Panc1 (cell line): ENCODE measurements at places on chromosomes 4 and X.

DNA sequence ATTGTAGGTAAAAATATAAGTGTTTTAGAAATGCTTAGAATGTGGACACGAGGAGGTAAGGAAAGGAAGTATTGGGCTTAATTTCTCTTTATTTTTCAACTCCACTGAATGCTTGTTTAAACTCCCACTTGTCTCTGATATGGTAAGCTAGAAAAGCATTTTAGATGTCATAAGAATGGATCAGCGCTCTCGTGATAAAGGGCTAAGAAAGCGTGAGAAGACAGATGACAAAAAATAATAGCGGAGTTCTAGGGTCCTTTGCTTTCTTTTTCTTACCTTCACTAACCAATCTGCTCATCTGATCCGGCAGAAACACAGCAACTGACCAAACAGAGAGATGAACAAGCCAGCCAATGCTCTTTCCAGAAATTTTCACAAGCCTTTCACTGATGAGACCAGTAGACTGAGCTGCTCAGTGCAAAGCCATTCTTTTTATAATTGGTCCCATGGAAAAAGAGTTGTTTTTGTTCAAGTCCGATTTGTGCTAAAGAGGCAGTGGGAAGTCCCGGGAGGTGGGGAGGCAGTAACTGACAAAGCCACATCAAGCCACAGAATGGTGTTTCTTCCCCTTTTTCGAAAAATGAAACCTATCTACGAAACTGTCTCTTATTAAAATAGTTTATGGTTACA, at the start of gene TASL:
TSS of gene TASL (minus strand) at position 405 of the 630 bp plus-strand sequence. CDS start 17,411 bp downstream, outside the sequence.
- no peak for DNase-seq

- DNase-seq, result no peak
Measured at GRCh38 chr4:67328393-67328792, 216.9 kb downstream of the CENPC start.

GRCh38 chrX:87468941-87469340, 48.7 kb upstream of the KLHL4 start:
- DNase-seq, result no peak

DNA sequence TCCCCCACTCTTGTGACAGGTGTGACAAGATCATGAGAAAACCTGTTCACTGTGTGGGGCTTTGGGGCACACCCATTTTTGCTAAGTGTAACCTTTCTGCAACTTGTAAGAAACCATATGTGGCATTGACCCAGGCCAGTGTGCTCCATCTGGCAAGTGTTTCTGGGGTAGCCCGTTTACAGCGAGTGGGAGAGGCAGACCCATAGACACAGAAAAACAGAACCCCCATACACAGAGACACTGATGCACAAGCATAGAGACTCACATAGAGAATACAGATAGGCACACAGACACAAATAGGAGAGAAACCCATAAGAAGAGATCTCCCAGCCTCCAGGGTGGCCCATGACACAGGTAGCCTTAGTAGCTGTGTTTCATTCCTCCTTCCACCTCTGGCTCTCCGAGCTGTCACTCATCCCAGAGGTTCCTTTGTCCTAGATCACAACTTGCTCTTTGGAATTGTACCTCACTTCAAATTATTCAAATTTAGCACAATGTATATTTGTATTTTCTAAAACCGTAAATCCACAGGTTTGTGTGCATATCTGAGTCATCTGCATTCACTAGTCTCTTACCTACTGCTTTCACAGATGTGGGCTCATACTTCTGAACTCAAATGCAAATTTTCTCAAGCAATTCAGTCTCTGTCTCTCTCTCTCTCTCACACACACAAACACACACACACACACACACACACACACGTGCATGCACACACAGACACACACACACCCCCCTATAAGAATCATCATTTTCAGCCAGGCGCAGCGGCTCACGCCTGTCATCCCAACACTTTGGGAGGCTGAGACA, 114.4 kb downstream of the SH3KBP1 start:
- no peak for DNase-seq

DNA sequence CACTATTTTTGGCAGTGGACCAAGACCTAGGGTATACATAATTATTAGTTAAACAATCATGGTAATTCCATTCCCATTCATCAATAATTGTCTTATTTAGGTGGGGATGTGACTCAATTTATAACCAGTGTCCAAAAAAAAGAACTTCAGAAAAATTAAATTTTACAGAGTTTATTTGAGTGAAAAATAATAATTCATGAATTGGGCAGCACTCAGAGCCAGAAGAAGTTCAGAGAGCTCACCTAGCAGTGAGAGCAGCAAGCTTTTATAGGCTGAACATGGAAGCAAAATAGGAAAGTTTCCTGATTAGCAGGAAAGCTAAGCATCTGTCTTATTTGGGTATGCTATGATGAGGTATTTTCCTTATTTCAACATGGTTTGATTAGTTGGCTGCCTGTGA, 500.8 kb downstream of the PCDH7 start:
- DNase-seq, result no peak

DNA sequence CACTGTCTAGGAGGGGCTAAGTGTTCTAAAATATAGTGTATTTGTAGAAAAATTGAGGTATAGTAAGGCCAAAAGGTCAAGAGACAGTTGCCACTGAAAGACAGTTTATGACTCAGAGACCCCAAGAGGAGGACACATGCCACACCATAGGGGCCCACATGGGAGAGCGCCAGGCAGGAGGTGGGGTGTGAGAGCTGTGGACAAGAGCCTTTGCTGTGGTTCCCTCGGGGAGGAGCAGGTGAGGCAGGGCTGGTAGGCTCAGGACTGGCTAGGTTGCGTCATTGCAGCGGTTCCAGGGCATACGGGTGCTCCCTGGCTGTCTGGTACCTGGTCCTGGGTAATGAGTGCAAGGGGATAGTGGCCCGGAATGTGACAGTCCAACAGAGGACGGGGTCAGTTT, 37.6 kb downstream of the CCNQ start:
- DNase-seq, result no peak

DNA sequence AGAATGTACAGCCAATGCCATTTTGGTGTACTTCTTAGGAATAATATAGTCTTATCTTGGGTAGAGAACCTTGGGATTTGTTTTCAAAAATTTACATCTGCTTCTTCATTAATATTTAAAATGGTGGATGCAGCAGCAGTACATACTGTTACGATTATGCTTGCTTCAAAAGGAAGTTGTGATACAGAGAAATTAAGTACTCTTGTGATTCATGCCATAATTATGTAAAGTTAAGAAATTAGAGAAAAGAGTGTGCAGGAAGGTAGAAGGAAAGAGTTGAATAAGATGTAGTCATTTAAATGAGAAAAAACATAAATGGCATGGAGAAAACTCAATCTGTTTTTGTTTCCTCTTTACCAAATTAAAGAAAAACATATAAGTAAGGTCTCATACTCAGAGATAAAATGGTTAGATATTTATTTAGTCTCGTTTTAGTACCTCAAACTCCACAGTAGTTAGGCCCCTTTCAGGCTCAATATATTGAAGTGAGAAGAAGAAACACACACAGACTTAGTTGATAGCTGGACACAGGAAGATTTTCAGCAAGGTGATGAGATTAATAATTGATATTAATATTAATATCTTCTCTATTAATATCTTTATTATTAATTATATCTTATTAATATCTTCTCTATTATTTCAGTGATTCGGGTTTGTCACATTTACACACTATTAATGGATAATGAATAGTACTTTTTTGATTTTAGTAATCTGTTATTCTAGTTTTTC, 70.1 kb upstream of the HPGD start:
- no peak for DNase-seq

- no peak for DNase-seq
Measured at GRCh38 chr4:150145090-150145945, 67.1 kb downstream of the DCLK2 start.

DNA sequence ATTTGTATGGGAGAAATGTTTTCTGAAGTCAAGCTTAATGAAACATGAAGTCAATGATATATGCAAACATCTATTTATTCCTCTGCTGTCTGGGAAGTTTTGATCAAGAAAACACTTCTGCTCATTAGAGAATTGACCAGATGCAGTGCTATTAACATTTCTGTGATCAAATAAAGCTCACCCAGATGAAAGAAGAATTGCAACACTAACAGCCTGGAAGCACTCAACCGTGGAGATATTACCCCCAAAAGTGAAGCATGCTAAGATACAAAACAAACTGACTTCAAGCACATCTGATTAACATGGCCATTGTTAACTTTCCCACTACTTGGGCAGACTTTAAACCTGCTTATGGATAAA, 73.7 kb upstream of the GUCY1A1 start:
- no peak for DNase-seq

DNA sequence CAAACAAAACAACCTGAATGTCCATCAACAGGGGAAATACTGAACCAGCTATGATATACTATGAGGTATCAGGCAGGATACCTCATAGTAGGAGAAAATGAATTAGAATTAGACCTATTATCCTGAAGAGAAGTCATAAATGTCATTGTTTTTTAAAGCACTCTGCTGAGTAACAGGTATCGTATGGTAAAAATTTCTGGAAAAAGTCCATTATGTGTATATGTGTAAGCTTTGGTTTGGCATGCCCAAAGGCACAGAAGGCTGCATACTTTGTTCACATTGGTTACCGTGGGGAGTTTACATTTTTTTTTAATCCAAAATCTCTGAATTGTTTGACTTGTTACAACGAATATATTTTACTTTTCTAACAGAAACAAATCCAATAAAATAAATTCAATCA, 70.5 kb downstream of the RPS3A start:
- no peak for DNase-seq

- DNase-seq, result no peak
Measured at GRCh38 chrX:106177106-106177981, 9.2 kb downstream of the PWWP3B start.

- DNase-seq, result no peak
Measured at GRCh38 chrX:68273887-68274286, 159.4 kb downstream of the OPHN1 start.

- no peak for DNase-seq
Measured at GRCh38 chr4:168585168-168586091, 88.6 kb downstream of the PALLD start.

- no peak for DNase-seq
Measured at GRCh38 chr4:47104986-47105385, 73.6 kb downstream of the GABRB1 start.

- DNase-seq, result no peak
Measured at GRCh38 chr4:89496851-89497250, 189.3 kb upstream of the GPRIN3 start.

DNA sequence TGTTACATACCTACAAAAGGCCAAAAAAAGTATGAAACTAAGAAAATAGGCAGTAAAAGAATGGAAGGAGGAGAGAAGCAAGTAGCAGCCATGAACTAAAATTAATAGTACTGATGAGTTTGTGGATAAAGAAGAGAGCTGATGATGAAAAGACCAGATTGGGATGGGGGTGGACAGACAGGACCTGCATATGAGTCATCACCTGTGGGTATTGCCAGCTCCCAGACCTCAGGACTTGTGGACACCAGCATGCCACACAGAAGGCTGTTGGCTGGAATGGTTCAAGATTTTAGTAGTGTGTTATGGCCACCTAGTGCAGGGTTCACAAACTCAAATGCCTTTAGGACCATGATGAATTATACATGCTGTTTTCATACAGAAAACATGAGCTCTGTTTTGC, 58.9 kb downstream of the ARX start:
- DNase-seq, result no peak

DNA sequence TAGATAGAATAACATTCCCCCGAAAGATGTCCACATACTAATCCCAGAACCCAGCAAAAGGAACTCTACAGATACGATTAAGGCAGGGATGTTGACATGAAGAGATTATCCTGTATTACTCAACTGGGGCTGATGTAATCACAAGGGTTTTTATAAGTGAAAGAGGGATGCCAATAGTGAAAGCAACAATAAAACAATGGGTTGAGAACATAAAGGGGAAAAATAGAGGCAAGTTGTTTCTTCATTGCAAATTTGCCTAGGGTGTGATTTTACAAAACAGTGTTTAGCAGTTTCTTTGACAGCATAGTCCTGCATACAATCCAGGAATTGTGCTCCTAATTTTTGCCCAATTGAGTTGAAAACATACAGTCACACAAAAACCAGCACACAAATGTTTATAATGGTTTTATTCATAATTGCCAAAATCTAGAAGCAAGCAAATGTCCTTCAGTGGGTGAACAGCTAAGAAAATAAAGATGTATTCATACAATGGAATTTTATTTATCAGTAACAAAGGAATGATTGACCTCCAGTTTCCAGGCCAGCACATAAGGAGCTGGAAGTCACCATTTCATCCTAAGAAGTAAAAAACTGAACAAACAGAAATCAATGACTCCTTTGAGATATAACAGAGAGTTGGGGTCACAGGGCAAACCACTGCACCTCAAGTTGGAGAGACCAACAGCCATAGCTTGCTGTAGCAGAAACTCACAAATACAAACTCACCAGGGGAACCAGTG, 107.2 kb downstream of the CENPC start:
- DNase-seq, result no peak
